ENCODE measurements at places on chromosomes 4 and X.

- DNase-seq = no peak
Observed at GRCh38 chr4:145843148-145843547, 95.5 kb downstream of the ZNF827 start.

DNA sequence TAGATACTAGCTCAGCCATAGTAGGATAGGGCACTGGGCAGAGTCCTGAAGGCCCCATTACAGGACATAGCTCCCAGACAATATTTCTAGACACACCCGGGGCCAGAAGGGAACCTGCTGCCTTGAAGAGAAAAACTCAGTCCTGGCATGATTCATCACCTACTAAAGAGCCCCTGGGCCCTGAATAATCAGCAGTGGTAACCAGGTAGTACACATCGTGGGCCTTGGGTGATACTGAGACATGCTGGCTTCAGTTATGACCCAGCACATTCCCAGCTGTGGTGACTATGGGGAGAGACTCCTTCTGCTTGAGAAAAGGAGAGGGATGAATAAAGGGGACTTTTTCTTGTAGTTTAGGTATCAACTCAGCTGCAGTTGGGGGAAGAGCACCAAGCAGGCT is 104.3 kb upstream of the STK26 start:
- DNase-seq = no peak

DNA sequence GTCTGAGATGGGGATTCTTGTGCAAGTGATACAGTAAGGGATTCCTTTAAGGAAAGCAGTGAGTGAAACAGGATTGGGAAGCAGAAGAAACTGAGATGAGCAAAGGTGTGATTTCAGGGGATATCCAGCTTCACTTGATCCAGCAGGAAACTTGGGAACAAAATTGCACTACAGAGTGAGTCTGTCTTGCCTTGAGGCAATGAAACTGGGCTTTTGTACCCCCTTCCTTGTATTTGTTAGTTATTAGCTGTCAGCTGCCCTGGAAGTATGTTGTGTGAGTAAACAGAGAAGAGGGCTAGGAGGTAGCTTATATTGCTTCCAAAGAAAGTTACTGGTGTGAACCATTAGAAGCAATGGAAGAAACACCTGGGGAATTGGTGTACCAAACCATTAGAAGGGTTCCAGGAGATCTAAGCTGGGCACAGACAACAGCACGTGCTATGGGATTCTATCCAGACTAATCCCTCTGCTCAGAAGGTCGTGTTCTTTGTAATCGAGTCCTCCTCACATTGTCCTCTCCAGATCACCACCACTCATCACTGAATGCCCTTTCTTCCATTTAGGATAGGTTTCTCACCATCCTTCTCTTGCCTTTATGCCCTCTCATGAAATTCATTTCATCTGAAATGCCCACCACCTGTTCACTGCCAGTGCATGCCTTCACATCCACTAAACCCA is 76.0 kb downstream of the PDLIM5 start:
- no peak for DNase-seq

DNA sequence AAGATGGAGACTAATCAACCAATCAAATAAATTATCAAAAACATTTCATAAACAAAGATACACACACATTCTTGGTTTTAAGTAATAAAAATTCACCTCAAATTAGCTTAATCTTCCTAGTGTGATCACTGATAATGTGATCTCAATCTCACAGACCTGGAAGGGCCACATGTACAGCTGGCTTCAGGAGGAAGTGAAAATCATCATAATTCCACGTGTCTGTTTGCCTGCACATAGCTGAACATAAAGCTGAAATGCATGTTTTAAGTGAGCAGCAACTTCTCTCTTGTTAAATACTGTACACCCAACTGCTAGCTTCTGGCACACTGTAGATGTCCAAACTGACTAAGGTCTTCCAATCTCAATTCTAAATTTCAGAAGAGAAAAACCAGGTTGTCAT is 53.8 kb downstream of the ARHGAP6 start:
- no peak for DNase-seq
